ENCODE measurements at places on chromosomes 7 and 10.

DNA sequence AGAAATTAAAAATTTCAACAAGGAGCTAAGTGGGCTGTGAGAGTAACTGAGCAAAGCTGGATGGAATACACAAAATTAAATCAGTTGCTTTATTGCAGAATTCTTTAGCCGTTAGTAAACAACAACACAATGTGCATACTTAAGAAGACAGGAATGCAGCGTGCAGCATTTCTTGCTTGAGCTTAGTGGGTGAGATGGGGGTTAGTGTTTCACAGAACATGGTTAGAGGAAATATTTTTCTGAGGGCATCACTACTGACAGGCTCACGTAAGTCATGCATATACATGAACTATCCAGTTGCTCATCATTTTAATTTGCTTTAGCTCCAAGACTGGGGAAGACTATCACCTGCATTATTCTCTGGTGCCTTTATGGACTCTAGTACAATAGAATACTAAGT, 80.8 kb downstream of the CD36 start:
- no peak for DNase-seq

DNA sequence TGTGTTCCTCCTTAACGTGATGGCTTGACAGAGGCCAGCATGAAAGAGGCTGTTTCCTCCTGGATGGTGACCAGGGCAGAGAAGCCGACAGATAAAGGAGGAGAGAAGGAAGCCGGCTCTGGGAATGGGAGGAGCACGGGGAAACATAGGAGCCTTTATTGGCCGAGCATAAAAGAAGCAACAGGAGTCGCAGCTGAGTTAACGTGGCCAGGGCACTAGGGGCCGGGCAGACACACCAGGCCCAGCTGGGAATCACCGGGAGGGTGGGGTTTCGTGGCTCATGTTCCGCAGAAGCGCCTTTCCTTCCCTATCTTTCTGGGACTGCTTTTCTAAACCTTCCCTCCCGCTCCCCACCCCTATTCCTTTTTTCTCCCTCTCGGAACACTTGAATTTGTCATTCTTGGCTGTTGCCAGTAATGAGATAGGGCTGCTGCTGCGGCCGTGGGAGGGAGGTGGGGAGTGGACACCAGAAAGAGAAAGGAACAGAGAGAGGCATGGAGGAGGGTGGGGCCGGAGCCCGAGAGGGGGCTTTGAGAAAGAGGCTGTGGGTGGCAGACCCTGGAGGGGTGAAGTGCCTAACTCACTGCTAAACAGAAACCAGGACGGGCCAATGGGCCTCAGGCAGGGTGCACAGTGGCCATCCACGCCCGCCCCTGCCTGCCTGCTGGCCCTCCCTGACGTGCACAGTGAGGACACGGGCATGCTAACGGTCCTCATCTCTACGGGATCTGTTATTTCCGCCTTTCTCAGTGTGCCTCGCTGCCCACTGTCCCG, 65.2 kb downstream of the COL13A1 start:
- DNase-seq: no peak

DNA sequence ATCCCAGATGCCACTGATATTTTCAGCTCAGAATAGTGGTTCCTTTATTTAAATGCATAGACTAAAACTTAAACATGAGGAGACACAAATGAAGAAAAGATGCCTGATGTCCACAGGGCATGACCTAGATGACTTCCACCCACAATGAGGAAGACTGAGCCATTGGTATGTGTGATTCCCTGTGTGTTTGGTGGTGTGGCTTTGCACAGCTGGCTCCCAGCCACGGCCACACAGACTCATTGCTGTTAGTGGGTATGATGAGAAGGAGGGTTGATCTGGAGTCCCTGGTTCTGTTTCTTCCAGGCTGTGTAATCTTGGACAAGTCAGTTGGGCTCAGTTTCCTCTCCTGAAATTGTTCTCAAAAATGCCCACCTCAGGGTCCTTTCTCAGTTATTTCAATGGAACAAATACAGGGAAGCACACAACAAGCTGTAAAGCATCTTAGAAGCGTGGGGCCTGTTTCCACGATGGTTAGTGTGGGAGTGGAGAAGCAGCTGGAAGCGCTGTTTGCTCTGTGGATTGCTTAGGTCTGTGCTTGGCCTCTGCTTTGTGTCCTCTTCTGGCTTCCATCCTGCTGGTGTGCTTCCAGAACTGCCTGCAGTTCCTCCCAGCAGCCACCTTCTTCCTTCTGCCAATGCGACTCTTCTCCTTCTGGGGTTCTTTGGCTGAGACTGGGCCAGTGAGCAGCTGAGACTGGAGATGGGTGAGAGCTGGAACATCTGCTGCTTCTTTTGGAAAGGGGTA, 303.7 kb downstream of the BMPER start:
- DNase-seq: no peak

GRCh38 chr7:138565451-138566114, 105.5 kb downstream of the TRIM24 start:
- peak; percentile 2 for DNase-seq

GRCh38 chr7:12888717-12889116, 201.3 kb downstream of the ARL4A start:
- DNase-seq: no peak

GRCh38 chr7:138276891-138277290, 183.2 kb upstream of the TRIM24 start:
- DNase-seq: no peak

DNA sequence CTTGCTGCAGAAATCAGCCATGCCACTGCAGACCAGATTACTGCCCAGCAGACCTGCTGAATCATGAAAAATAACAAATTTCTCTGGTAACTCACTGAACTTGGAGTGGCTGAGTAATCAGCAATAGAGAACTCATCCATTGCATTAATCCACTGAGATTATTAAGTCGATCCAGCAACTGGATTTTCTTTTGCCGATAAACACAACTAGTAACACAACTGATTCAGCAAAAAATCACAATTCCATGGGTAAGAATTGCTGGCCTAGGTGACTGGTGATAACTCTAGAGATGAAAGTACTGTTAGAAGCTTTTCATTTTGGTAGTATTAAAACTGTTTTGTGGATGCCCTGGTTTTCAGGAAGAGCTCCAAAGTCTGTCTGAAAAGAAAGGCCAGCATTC, 214.5 kb downstream of the ETV1 start:
- DNase-seq: no peak

DNA sequence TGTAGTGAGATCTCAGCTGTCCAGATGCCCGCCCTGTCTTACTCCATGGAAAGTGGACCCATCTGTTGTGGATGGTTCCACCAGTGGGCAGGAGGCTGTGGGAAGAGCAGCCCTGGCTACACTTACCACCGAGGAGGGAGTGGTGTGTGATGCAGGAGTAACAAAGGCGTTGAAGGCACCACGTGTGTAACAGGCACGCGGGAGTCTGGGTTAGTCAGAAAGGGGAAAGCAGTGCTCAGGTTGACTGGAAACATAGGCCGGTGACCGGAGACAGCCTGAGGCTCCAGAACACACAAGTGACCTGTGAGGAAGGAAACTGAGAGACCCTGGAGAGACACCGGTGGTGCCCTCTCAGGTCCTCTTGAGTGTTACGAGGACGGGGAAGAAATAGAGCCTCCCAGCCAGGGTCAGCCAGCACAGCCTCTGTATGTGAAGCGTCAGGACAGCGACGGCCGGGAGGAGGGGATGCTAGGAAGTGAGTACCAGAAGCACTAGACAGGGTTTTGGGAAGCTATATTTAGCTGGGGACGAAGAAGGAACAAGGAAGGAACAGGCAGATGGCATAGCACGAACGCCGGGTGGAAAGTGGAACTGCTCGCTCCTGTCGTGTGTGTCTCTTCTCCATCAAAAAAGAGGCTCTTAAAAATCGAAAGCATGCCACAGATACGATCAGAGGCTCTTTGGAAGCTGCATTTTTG, 51.7 kb downstream of the DAGLB start:
- no peak for DNase-seq

- DNase-seq: no peak
Observed at GRCh38 chr10:109055243-109055642, 868.1 kb downstream of the XPNPEP1 start.

- DNase-seq: no peak
Observed at GRCh38 chr7:85454904-85455303, 268.0 kb upstream of the SEMA3D start.

- DNase-seq: no peak
Observed at GRCh38 chr10:31768467-31768866, 160.2 kb downstream of the ARHGAP12 start.

DNA sequence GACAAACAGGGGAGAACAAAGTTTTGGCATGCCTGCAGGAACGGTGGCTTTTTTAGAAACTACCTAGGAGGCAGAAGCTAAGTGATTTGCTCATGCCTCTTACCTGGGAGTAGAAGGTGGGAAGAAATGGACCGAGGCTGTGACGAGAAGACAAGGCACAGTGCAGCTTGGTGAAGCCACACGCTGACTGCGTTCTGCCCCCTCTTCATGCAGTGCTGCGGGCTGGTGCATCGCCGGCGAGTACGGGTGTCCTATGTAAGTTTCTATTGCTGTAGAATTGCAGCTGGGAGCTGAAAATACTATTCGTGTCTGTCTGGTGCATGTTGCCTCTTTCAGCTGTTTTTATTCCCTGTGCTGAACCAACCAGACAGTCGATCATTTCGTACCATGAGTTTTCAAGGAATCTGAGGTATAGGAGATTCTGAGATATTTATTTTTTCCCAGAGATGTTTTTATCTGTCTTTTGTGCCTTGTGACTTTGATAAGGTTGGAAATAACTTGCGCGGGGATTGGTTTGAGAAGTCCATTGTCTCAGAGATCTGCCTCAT, 120.9 kb downstream of the CACNB2 start:
- no peak for DNase-seq

DNA sequence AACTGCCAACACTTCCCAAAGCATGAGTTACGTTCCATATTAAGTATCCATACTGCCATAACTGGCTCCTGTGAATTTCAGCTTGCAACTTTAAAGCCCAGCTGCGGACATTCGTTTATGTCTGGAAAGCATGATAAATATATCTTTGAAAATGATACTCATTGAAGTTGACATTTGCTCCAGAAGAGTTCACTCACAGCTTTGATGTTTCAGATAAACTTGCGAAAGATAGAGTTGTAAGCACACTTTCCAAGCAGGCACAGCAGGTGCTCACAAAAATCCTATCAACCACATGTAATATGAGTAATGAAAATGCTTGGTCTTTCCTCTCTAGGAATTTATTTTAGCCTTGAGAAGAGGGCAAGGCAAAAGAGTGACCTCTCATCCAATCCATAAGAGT, 4.5 kb downstream of the CHCHD3 start:
- DNase-seq: no peak

GRCh38 chr7:128407233-128407589, 2.6 kb downstream of the IMPDH1 start:
- no peak for DNase-seq

All from GM12865 (cell line).